ENCODE measurements at places on chromosomes 1 and 21.

DNA sequence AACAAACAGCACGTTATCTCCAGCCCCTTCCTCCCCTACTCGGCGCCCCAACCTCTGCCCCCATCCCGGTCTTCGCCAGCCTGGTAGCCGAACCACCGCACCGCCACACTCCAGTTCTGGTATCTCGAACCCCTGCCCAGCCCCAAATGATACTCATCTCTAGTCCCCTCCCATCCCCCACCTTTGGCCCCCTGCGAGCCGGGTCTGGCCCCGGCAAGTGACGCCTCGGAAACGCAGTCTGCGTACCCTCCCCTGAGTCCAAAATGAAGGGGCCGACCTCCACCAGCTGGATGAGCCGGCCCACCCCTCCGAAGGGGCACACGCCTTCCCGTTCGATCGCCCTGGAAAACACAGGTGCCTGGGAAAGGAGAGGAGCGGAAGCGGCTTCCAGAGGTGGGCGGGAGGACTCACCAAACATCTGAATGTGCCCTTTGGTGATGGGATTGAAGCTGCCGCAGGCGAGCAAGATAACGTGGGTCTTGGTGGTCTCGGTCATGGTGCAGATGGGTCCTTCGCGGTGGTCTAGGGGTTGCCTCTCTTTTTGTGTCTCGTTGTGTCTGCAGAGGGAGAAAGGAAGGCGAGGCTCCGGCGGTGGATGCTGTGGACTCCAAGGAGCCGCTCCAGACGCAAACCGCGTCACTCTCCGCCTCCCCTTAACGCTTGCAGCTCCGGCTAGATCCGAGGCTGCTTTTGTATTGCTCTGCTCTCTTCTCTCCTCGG is at the start of gene NMNAT2:
Gene NMNAT2 (minus strand): TSS at position 609 of the 720 bp plus-strand sequence. CDS start 113 bp downstream, at position 496.
- no peak for DNase-seq

- DNase-seq: no peak
These were observed 69.6 kb downstream of the CLCA4 start for GRCh38 chr1:86616433-86616832.

DNA sequence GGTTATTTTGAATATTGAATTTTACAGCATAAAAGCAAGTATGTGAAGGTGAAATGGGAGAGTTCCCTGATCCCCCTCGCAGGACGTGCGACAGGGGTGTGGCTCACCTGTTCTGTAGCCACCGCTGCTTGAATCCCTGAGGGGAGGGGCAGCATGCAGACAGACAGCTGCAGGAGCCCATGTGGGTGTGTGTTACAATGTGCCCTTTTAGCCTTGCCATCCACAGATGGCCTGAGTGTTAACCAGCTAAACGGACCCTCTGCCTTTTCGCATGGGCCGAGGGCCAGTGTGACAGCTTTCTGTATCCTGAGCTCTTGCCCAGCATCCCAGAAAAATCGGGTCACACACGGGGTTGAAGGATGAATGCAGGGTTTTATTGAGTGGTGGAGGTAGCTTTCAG is 43.3 kb downstream of the JAM2 start:
- DNase-seq: no peak

- no peak for DNase-seq
These were observed 23.0 kb downstream of the ERICH3 start for GRCh38 chr1:74650561-74650960.

- DNase-seq: no peak
These were observed 376.3 kb downstream of the AMY1C start for GRCh38 chr1:104125970-104126369.

- no peak for DNase-seq
These were observed 127.2 kb downstream of the NAV1 start for GRCh38 chr1:201666102-201666501.
